ENCODE measurements at places on chromosomes 6 and 20.

DNA sequence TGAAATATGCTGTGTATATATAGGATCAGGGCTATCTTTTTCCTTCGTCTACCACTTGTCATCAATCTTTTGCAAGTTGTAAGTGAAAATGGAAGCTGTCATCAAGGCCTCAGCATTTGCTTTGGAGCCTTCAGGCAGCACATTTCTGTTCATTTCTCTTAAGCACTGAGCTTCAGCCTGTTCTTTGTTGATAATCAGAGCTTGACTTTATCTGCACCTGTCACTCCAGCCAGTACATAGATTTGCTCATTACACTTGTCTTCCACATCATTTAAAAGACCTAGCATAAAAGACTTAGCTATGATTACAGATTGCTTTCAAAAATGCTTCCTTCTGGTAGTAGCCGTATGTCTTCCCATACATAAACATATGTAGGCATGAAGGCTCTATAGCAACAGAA lies 189.8 kb upstream of the GRIK2 start:
- no peak for DNase-seq

DNA sequence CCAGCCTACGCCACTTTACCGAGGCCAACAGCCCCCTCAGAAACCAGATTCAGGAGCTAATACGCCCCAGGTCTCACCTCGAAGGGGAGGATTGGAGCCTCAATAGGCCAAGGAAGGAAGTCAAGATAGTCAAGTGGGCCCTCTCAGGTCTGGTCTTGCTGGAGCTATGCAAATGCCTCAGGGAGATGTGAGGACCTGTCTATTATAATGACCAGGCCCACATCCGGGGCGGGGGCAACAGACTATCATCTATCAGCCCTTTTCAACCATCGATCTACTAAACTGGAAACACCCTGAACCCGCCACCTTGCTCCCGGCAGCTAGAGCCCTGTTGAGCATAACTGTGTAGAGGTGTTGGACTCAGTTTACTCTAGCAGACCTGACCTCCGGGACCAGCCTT lies 12.7 kb upstream of the GSTA3 start:
- DNase-seq: no peak

GRCh38 chr6:158634695-158635426 lies 9.7 kb downstream of the DYNLT1 start:
- DNase-seq: no peak

GRCh38 chr20:24909861-24910260 lies 39.2 kb upstream of the CST7 start:
- no peak for DNase-seq

DNA sequence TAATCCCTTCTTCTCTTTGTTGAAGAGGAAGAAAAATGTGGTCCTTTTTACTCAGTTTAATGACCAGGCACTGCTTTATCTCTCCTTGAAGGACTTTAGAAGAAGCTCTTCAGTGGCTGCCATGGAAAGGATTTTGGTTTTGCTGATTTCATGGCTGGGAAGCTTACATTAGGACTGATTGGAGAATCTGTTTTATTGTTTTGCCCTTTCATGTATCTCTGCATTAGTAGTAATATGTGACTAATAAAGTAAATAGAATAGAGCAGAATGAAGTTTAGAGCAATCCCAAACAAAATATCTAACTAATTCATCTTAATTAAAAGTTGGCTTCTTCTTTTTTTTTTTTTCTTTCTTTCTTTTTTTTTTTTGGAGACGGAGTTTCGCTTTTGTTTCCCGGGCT lies 502.9 kb downstream of the HAO1 start:
- no peak for DNase-seq

- peak; percentile 75 for DNase-seq
These were observed 64.3 kb downstream of the EDN1 start for GRCh38 chr6:12354499-12354898.

- peak; percentile 83 for DNase-seq
These were observed 57.9 kb upstream of the EMILIN3 start for GRCh38 chr20:41424546-41424945.

- DNase-seq: no peak
These were observed 41.3 kb upstream of the TAGAP start for GRCh38 chr6:159086033-159086618.

GRCh38 chr20:61355585-61355984 lies 103.5 kb downstream of the CDH4 start:
- no peak for DNase-seq

- DNase-seq: no peak
These were observed 131.5 kb downstream of the TFAP2C start for GRCh38 chr20:56760610-56761009.

DNA sequence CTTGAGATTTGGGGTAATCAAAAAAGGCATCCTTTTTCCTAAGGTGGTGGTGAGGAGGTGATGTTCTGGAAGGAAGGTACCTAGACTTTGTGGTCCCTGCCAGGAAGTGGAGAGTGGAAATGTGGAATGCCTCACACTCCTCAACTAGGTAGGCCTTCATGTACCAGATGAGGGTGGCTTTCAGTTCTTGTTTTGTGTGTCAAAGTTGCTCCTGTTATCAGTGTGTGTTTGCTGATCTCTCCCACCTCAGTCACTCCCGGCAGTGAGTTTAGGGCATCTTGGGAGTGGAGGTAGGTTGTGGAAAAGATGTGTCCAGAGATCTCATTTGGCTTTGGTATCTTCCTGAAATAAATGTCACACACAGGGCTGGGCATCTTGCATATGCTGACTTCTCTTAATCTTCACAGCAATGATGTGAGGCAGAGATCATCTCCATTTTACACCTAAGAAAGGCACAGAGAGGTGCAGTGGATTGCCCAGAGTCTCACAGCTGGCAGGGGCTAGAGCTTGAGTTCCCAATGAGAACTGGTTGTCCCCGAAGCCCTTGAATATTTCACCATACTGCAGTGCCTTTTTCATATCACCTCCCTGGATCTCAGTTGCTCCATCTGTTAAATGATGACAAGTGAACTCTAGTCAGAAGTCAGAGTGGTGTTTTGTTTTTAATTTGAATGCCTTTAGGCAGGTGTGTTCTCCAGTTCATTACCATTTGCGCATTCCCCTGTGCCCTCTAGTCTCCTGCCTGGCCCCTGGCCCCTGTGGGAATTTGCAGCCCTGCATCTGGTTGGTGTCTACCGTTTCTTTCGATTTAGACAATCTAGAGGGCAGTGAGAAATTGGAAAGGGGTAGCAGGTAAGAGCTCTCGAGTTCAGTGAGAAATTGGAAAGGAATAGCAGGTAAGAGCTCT lies 2.9 kb downstream of the PKIG start:
- no peak for DNase-seq

DNA sequence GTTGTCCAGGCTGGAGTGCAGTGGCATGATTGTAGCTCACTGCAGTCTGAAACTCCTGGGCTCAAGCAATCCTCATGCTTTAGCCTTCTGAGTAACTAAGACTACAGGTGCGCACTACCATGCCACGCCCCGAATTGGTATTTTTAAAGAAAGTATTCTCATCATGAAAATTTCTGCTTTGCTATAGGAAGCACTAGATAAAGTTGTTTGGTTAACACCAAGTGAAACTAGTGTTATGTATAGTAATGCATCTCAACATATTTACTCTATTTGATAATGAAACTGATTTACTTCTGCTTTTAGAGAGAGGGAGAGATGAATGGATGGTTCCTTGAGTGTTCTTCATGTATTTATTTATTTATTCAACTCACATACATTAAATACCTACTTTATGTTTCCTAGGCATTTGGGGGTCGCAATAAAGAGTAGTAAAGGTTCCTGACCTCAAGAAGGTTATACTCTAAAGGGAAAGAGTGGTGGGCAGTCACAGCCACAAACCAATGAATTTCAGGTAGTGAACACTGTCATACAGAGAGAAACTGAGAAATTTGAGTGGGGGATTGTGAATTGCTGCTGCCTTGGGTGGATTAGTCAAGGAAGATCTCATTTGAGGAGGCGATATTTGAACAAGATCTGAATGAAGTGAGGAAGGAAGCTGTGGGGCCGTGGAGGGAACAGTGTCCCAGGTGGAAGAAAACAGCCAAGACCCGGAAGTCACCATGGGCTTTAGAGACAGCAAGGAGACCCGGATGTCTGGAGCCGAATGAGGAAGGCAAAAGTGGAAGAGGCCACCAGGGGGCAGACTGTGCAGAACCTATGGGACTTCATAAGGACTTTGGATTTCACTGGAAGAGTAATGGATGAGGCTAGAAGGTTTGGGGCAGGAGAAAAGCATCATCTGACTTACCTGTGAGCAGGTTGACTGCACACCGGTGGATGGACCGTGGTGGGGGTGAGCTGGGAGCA lies 185.6 kb downstream of the TSHZ2 start:
- DNase-seq: peak; percentile 10

DNA sequence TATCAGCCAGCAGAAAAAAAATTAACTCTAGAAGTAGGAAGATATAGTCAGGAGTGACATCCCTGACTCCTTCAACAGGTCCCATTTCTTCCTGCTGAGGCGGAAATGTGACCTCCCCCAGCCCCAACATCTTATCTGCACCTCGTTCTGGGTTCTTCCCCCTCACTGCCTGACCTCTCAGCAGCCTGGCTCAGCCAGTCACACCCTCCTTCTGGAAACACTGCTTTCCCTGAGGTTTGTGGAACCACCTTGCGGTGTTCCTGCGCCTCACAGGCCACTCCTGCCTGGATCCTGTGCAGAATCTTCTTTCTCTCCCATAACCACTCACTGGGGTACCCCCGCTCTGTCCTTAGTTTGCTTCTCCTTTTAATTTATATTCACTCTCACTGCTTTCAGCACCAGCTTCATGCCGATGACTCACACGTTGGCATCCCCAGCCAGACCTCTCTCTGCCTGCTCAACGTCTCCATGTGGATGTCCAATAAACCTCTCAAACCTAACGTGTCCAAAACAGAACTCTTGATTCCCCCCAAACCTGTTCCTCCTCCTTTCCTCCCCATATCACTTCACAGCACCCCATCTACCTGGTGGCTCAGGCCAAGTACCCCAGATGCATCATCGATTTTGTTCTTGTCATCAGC lies 222.8 kb upstream of the PLN start:
- DNase-seq: no peak

GRCh38 chr20:34952671-34953070 lies 2.9 kb downstream of the GSS start:
- DNase-seq: peak; percentile 78

DNA sequence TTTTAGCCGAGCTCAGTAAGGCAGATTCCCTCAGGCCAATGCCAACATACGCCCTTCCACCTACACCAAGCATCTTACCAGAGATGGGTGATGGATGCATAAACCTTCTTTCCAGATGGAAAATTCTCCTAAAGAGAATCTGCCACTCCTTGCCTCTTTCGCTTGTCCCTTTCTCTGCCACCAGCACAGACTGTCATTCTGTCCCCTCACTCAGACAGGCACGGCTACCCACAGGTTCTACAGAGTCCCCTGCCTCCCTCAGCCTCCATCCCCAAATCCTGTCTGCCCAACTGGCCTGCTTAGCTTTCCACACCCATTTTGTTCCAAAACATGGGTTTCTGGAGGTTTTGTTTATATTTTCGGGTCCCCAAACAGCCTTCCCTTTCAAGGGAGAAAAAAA lies 12.7 kb upstream of the FOXF2 start:
- DNase-seq: no peak

- DNase-seq: no peak
These were observed 107.5 kb downstream of the TAF4 start for GRCh38 chr20:61957961-61958715.

All from fibroblast of skin of right quadriceps (primary cell).